ENCODE measurements at places on chromosomes 5 and 9.
A peak's percentile ranks its signal among the peaks of the same experiment; 100 is the strongest.

DNA sequence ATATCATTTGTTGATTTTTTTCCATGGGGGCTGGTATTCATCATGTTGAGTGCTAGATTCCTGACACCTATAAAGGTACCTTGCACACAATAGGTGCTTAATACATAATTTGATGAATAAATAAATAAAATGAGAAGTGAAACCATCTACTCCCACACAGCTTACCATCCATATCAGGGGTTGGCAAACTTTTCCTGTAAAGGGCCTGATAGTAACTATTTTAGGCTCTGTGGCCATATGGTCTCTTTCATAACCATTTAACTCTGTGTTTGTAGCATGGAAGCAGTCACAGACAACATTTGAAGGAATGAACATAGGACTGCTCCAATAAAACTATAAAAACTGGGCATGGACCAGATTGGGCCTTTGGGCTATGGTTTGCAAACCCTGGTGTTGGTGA is 100.3 kb downstream of the GCNT1 start:
- no peak for DNase-seq

- DNase-seq: no peak
These were observed 85.9 kb downstream of the ERBIN start for GRCh38 chr5:66012271-66012670.

DNA sequence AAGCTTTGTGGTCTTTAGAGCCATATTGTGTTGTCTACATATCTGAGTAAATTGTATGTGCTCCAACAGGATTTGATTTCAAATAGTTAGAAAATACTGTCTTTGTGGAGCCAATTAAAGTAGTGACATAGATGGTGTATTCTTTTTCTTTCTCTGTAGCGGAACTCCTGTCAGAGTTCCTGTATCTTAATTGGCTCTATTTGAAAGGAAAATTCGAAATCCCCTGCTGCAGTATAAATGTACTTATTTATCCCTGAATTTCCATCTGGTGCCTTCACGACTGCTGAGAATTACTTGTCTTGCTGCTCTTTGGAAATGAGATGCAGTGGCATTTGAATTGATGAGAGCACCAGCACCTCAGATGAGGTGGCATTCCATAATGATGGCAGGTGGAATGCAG is 546.7 kb upstream of the SGCD start:
- no peak for DNase-seq

DNA sequence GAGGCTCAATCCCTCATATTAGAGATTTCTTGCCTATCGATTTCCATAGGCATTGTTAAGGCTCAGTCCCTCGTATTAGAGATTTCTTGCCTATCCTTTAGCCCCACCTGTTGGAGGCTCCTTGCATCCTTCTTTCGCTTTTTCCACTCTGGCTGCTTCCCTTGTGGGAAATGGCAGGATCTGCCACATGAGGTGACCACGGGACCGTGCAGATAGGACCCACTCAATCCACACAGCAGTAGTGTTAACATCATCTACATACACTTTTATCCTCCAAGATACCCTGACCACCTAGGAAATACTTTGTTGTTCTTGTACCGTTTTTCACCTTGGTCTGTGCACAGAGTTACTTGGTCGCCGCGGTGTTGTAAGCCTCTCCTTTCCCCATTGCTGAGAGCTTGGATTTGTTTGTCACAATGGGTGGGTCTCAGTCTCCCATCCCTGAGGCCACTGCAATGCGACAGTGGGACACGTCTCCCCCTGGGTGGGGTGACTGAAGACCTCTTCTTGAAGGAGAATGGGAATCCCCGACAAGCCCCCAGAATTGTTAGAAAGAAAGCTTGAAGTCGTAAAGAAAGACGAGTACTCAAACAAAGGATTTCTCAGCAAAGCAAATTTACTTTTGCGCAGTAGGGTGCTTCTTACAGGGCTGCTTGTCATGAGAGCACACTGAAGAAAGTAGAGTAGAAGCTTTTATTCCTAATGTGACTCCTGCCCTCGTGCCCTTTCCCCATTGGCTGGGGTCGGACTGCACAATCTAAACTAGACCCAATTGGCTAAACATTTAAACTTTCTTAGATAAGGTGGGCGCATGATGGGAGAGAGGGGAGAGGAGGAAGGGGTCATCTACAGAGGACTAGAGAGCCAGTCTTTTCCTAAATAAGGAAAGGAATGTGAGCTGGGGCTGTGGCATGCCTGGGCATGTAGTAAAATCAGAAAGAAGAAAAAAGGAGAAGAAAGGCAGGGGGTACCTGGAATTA is 19.8 kb downstream of the IFT74 start:
- peak; percentile 30 for DNase-seq

DNA sequence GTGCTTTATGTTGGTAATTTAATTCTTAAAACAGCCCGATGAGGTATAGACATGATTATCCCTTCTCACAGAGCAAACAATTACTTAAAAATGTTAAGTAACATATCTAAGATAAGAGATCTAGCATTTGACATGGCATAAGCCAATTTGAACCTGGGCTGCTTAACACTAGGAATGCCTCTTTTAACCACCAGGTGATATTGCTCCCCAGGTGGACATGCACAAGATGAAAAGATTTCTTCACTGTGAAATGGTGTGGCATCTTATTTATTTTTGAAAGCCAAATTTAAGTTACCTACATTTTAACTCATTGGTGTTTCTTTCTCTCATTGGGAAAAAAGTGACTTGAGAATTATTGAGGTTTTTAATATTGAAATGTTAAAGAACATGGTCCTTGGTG is 15.8 kb upstream of the LRRC70 start:
- DNase-seq: no peak

Data from AG08396 (cell line).